ENCODE measurements at places on chromosomes 12 and 14. TPM values are rescaled to one million over a fixed set of nuclear protein-coding genes. Genes with fewer than 3 reads are reported as not detected.

- peak; percentile 67 for DNase-seq
Measured at GRCh38 chr14:76872796-76873432, 46.7 kb downstream of the LRRC74A start.

TAS2R31 gene
- 0.99 TPM for total RNA-seq

TAS2R19 gene
- 2.0 TPM for total RNA-seq

DNA sequence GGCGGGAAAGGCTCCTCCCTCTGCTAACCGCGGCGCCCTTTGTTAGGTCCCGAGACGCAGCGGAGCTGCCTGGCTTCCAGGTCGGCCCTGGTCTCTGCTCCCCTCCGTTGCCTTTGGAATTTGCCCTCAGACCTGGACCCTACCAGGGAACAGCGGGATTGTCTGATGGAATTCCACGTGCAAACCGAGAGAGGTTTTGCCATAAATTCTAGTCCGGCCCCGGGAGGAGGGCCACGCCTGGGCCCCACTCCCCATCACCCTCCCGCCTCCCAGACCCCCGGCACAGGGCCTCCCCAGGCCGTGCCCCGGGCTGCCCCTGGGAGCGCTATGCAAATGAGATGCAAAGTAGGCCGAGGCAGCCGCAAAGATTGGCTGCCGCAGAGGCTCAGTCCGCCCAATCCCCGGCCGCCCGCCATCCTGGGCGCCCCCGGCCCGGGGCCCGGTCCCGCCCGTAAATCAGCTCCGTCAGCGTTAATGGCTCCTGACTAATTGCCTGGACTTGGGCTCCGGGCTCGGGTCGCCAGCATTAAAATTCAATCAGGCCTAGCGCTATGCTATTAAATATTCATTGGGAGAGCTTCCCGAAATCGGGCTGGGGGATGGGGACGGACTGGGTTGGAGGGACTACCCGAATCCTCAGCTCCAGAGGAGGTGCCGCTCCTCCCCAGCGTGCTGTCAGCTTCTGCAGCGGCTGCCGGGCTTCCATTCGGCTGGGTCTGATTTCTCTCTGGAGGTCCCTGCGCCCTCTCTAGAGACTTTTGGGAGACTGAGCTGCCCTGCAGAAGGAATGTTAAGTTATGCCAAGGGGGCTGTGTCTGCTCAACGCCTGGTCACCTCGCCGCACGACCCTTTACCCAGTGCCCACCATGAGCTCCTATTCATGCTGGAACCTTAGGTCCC, 15.7 kb upstream of the FIGNL2 start:
- no peak for DNase-seq

GRCh38 chr12:26691234-26691970, 141.6 kb downstream of the ITPR2 start:
- DNase-seq: peak; percentile 59

GRCh38 chr12:84218406-84218805, 694.2 kb downstream of the SLC6A15 start:
- no peak for DNase-seq

DNA sequence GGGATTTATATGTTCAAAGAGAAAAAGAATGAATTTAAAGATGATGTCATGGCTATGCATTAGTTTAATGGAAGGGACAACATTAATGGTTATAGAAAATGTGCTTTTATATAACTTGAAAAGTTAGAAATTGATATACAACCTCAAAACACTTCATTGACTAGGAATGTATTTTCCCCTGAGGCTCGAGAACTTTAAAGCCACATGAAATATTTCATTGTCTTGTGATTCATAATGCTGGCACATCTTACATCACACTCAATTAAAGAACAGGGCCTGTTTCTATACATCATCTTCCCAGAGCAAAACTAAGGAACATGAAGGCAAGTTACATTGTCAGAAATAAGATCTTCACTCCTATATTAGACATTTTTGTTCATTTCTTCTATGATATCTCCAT, 35.2 kb upstream of the PAWR start:
- DNase-seq: no peak

GRCh38 chr12:14974633-14975032, 1.8 kb downstream of the PDE6H start:
- DNase-seq: no peak

DNA sequence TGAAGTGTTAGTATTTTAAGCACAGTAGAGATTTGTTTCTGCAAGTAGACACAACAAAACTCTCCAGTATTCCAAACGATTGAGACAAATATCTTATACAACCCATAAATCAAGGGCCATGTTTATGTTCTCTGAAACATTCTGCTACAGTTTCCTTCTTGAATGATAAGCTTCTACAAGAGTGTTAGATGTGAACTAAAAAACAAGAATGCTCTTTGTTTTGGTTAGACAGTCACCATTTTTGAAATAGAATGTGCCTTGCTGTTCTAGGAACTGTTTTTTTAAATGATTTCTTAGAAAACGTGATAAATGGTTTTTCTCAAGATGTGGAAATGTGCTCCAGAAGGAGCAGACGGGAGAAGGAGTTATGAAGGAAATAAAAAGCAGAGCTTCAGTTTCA, 1656.3 kb upstream of the FLRT2 start:
- no peak for DNase-seq

DNA sequence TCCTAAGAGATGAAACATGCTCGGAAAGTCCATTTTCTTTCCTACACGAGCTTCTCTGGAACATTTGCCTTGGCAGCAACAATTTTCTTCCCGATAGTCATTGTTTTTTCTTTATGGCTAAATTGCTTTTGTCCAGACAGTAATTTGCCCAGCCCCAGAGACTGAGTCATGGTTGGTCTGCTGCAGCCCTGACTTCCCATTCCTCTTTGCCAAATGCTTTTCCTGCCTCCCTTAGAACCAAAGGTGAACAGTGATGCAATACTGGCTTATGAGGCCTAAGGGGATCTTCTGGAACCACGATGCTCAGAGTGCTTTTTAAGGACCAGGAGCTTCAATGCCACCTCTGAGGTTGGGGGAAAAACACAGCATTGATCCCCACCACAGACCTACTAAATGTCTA, 1599.6 kb upstream of the TMEM132C start:
- peak; percentile 35 for DNase-seq

DNA sequence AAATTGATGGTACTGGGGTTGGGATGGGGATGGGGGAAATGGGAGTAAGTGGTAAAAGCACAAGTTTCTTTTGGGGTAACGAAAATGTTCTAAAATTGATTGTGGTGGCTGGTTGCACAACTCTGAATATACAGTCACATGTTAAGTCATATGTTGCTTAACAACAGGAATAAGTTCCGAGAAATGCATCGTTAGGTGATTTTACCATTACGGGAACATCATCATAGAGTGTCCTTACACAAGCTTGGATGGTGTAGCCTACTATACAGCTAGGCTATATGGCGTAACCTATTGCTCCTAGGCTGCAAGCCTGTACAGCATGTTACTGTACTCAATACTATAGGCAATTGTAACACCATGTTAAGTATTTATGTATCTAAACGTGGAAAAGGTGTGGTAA, 31.0 kb downstream of the ITGA7 start:
- DNase-seq: no peak

GRCh38 chr12:70330158-70330557, 35.9 kb upstream of the KCNMB4 start:
- no peak for DNase-seq

GRCh38 chr12:14656846-14657245, 39.6 kb downstream of the GUCY2C start:
- DNase-seq: no peak

DNA sequence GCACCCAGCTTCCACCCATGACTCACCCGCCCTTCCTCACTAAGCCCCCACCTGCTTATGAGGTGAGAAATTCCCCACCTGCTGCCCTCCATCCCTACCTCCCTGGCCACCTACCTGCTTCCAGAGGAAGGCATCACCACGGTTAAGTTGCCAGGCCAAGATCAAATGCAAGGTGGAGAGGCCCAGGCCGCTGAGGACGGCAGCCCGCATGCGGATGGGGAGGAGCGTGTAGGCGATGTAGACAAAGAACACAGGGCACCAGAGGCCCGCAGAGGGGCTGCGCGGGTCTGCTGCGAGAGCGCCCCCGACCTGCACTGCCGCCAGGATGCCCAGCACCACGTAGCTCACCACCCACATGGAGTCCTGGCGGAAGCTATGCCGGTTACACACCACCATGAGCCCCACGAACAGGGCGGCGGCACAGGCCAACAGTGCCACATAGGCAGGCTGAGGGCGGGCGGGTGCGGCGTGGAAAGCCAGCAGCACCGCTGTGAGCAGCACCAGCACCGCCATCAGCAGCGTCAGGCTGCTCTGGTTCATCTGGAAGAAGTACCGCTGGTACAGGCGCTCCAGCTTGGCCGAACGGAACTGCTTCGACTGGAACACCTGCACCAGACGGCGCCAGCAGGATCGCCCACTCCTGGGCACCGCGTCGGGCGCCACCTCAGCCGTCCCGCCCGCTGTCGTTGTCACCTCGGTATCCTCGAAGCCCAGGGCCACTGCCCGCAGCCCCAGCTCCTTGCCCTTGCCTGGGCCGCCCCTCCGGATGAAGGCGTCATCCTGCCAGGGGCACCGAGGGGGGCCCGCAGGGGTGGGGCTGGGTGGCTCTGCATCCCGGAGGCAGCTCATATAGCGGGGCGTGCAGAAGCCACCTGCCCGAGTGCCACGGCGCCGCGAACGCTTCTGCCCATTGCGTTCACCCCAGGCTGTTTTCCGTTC, 6.2 kb downstream of the ADCY6 start:
- no peak for DNase-seq

REC8 gene
- 1.6 TPM for total RNA-seq

DNA sequence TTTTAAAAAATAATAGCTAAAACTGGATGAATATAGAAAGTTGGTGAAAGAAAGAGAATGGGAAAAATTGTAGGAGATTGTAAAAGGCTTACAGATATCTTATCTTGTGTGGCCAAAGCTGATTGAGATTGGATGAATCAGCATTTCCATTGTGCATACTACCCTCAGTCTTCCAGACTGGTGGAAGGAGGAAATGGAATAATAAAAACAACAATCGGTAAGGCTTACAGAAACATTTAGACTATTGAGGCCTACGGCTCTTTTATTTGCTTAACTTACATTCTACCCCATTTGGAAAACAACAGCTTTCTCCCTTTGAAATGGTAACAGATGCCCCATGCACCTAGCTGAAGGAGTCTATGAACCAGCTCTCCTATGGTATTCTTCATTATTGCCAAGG, 129.8 kb downstream of the PTPRB start:
- DNase-seq: no peak

NRL gene
- total RNA-seq: 4.5 TPM

DNA sequence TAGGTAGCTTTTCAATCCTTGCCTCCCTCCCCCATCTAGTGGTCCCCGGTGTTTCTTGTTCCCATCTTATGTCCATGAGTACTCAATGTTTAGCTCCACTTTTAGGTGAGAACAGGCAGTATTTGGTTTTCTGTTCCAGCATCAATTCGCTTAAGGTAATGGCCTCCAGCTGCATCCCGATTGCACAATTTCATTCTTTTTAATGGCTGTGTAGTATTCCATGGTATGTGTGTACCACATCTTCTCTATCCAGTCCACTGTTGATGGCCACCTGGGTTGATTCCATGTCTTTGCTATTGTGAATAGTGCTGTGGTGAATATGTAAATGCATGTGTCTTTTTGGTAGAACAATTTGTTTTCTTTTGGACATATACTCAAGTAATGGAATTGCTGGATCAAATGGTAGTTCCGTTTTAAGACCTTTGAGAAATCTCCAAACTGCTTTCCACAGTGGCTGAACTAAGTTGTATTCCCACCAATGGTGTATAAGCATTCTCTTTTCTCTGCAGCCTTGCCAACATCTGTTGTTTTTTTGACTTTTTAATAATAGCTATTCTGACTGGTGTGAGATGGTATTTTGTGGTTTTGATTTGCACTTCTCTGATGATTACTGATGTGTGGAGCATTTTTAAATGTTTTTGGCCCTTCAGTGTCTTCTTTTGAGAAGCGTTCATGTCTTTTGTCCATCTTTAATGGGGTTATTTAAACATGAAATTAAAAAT, 34.2 kb upstream of the ASPG start:
- peak; percentile 70 for DNase-seq

GLIPR1L1 gene
- not detected for total RNA-seq

DLST gene
- 39.3 TPM for total RNA-seq
